HCT116 (cell line): ENCODE measurements at places on chromosomes 13 and 19. TPM values are rescaled to one million over a fixed set of nuclear protein-coding genes. Genes with fewer than 3 reads are reported as not detected.

SAE1 gene
- 213 TPM for total RNA-seq

IGFL2 gene
- not detected for total RNA-seq

ZNF320 gene
- 9.2 TPM for total RNA-seq

ARL11 gene
- total RNA-seq, result not detected

PLK5 gene
- not detected for total RNA-seq
